ENCODE measurements at places on chromosomes 4 and X.
A peak's percentile ranks its signal among the peaks of the same experiment; 100 is the strongest.

DNA sequence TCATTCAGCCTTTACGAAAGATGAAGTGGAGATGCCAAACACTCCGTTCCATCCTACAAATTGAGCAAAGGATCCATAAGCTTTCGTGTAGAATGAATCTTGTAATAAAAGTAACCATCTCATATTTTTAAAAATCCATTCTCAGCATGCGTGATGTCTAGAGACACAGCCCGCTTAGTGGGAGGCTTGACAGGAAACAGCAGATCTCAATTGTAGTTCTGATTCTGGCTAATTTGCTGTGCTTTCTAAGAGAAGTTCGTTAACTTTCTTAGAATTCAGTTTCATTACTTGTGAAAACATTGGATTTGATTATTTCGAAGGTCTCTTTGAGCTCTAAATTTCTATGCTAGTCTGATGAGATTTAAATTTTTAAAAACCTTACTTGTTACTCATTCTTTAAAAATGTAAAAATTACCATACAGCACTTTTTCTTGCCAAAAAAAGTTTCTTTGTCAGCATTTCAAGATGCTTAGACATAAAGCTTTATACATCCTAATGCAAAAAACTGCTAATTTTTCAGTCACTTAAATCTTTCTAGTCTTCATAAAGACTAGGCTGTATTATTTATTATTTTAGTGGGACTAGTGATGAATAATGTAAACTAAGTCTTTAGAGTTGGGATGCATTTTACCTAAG, 66.9 kb upstream of the NEIL3 start:
- DNase-seq: no peak

DNA sequence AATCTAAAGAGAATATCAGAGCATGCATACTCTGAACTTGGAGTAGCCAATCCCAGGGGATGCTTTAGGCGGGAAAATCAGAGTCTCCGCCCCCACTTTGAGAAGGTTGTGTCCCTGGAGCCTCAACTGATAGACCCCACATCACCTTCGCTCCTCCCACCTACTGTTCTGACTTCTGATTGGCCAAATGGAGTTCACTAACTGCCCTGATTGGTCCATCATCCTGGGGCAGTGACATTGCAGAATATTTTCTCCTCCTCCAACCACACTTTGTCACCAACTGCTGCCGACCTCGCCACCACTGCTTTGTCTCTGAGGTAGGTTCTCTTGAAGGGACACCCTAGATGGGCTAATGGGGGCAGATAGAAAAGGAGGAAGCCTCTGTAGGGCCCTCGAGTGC, 22.7 kb upstream of the SPACA5B start:
- DNase-seq: no peak

DNA sequence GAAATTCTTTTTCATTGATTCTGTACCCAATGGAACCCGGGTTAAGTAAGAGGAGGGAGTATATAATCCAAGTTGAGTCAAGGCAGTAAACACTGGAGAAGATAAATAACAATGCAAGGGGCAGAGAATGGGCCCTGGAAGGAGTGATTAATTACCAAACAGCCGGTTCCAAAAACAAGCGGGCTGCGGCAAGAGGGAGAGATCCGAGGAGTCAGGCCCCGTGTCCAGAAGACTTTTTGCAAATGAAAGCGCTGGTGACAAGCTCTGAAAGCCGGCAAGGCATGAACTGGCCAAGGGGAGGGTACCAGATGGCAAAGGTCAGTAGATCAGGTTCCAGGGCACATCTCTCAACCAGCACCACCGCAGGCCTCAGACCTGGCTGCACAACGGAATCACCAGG, 294.9 kb downstream of the BCOR start:
- peak; percentile 49 for DNase-seq

GRCh38 chr4:92299152-92299551, 4.6 kb upstream of the GRID2 start:
- no peak for DNase-seq

DNA sequence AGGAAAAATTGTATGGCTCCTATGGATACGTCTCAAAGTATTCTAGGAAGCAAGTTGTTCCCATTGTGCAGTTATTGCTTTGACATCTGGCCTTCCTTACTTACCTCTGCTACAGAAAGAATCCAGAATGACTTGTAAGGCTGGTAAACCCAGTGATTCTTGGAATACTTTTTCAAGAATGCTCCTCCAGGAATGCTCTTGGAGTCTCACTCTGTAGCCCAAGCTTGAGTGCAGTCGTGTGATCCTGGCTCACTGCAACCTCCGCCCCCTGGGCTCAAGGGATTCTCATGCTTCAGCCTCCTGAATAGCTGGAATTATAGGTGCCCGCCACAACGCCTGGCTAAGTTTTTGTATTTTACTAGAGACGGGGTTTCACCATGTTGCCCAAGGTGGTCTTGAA, 38.1 kb downstream of the GAB1 start:
- DNase-seq: peak; percentile 59

Data from ELF-1 (cell line).